ENCODE measurements at places on chromosomes 5 and 9. TPM values are rescaled to one million over a fixed set of nuclear protein-coding genes. Genes with fewer than 3 reads are reported as not detected.

- H3K27me3 ChIP-seq, result no peaks in the 10 kb centered on the region
- DNase-seq, result no peak
- H3K4me3 ChIP-seq, result no peak overlapping the region
- H3K36me3 ChIP-seq, result no peaks in the 10 kb centered on the region
- no peak overlapping the region for H3K27ac ChIP-seq
- H3K4me1 ChIP-seq, result no peaks in the 10 kb centered on the region
Measured at GRCh38 chr9:70949239-70949638, 172.2 kb downstream of the TRPM3 start.

- DNase-seq, result no peak
- H3K4me1 ChIP-seq, result no peaks in the 10 kb centered on the region
- no peaks in the 10 kb centered on the region for H3K36me3 ChIP-seq
- H3K27me3 ChIP-seq, result peaks cover 3% of the 10 kb centered on the region
- H3K27ac ChIP-seq, result no peak overlapping the region
Measured at GRCh38 chr9:132732326-132733259, 62.3 kb downstream of the GTF3C4 start.

DNA sequence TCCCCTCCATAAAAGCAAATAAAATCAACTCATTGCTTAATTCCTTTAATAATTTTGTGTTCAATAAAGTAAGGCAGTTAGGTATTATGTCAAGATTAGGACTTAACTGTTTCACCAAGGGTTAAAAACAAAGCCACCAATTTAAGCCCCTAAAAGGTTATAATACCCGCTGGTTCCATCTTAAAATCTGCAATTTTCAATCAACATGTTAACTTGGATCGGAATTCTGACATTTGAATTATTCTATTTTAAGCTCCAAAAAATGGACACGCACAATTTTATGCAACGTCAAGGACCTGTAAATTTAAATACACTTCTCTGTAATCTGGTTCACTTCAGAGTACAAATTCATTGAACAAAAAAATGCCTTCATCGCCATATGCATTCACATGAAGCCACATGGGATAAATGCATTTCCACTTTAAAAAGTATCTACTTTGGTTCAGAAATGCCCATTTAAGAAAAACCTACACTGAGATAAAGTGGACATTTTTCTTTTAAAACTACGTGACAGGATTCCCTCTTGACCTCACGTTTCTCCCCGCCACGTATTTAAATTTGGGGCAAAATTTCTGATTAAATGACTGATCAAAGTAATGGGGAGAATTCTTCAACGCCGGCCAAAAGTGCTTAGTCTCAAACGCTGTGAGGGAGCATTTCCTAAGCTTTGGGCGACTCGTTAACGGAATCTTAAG, 721 bp downstream of the GIN1 start:
- DNase-seq, result no peak
- no peaks in the 10 kb centered on the region for H3K36me3 ChIP-seq

DNA sequence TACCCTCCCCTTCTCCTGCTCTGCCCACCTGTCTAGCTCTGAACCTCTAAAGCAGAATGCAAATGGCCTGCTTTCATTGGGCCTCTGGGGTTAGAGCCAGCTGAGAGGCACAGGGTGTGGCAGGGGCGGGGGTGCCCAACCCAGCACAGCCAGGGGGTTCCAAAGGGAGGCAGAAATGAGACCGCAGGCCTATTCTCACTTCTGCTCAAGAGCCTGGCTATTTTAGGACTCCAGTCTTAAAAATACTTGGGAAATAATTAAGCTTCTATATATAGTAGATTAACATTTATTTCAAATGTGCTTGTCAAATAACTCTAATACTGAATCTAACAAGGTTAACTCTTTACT, 5.7 kb downstream of the QSOX2 start:
- no peaks in the 10 kb centered on the region for H3K27me3 ChIP-seq
- H3K4me1 ChIP-seq, result peaks cover 20% of the 10 kb centered on the region
- H3K27ac ChIP-seq, result no peak overlapping the region
- DNase-seq, result no peak
- H3K36me3 ChIP-seq, result peaks cover 14% of the 10 kb centered on the region
- H3K4me3 ChIP-seq, result no peak overlapping the region

DNA sequence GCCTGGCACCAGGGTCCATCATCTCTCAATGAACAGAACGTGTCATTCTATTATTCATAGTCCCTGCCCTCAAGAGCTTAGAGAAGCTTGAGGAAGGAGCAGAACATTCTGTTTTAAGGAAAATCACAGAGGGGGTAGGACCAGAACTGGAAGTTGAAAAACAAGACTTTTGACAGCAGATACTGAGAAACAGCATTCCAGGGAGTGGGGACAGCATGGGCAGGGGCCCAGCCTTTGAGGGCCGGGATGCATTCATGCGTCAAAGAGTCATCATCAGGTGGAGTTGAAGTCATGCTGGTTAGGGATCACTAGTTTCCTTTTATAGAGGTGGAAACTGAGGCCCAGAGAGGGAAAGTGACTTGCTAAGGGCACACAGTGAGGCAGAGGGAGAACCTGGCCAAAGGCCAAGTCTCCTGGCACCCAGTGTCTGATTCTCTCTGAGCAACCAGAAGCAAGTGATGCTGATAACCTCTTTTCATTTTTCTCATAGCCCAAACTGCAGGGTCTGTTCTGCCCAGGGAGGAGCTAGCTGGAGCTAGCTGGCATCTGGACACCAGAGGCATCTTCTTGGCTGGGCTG, 41.5 kb upstream of the STXBP1 start:
- H3K4me1 ChIP-seq, result peaks cover 67% of the 10 kb centered on the region
- H3K36me3 ChIP-seq, result no peaks in the 10 kb centered on the region
- H3K27me3 ChIP-seq, result no peaks in the 10 kb centered on the region
- DNase-seq, result no peak

DNA sequence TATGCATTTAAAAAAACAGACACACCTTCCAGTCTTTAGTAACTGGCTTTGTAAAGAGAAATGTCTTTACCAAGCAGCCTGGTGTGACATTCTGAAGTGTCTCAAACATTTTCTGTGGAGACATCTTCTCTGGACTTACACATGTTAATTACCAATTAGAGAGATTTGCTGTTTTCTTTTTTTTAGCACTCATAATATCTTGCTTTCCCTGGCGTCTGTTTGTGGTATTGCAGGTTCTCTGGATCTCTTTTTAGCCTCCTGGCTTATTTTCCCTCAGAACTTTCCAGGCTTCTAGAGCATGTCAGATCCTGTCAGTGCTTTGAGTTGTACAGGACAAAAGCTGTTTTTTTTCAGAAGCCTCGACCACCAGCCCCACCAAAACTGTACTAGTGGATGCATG, 92.5 kb downstream of the MSX2 start:
- no peak overlapping the region for H3K4me3 ChIP-seq
- no peak for DNase-seq
- H3K27me3 ChIP-seq, result no peaks in the 10 kb centered on the region
- no peak overlapping the region for H3K27ac ChIP-seq
- no peaks in the 10 kb centered on the region for H3K4me1 ChIP-seq

- no peaks in the 10 kb centered on the region for H3K4me1 ChIP-seq
- H3K4me3 ChIP-seq, result no peak overlapping the region
- H3K27me3 ChIP-seq, result no peaks in the 10 kb centered on the region
- DNase-seq, result no peak
- H3K27ac ChIP-seq, result no peak overlapping the region
Measured at GRCh38 chr5:84779186-84779585, 394.5 kb upstream of the EDIL3 start.

DNA sequence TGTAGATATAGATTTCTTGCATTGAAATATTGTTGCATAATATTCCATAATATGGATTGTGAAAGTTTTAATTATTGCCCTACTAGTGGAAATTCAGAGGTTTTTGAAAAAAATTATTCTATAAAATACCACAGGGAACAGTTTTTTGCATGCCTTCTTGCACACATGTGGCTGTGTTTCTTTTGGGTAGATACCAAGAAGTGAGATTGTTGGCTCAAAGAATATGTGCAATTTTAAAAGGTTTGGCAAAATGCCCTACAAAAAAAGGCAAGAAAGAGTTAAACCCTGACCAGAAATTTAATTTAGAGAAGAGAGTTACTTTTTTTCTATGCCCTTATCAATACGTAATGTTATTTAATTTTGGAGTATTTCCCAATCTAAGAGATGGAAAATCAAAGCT, 270.8 kb upstream of the DAPK1 start:
- H3K4me1 ChIP-seq, result peaks cover 5% of the 10 kb centered on the region
- no peak overlapping the region for H3K4me3 ChIP-seq
- no peak for DNase-seq

DNA sequence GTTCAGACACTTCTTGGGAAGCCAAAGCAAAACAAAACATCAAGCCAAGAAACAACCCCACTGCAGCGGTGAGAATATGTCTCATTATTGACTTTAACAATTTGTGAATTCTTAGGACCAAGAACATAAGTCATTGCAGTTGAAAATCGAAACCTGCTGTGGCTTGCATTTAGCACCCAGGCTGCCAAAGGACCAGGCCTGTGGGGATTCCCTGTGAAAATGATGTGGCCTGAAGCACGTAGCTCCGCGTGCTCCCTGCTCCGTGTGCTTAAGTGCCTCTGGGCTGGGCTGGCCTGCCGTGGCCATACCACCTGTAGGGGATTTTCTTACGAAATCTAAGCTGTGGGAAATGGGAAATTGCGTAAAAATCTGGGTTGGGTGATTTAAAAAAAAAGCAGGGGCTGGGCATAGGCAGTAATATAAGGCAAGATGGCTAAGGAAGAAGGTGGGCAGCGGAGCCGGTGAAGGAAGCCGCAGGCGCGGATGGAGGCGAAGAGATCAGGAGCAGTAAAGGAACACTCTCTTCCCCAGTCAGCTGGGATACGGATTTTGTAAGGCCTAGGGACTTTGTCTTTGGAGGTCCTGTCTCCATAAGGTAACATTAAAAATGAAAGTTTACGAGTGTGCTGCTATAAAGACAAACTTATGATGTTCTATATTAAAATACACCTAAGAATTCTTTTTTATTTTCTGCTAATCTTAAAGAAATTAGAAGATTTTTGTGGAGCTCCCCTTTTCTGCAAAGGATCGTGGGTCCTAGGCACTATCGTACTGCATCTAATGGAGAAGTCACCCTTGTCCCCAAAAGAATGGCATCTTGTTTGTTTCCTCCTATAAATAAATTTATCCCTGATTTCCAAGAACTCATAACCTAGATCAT, 189.6 kb upstream of the SEMA6A start:
- H3K36me3 ChIP-seq, result no peaks in the 10 kb centered on the region
- no peaks in the 10 kb centered on the region for H3K4me1 ChIP-seq
- no peaks in the 10 kb centered on the region for H3K27me3 ChIP-seq

DNA sequence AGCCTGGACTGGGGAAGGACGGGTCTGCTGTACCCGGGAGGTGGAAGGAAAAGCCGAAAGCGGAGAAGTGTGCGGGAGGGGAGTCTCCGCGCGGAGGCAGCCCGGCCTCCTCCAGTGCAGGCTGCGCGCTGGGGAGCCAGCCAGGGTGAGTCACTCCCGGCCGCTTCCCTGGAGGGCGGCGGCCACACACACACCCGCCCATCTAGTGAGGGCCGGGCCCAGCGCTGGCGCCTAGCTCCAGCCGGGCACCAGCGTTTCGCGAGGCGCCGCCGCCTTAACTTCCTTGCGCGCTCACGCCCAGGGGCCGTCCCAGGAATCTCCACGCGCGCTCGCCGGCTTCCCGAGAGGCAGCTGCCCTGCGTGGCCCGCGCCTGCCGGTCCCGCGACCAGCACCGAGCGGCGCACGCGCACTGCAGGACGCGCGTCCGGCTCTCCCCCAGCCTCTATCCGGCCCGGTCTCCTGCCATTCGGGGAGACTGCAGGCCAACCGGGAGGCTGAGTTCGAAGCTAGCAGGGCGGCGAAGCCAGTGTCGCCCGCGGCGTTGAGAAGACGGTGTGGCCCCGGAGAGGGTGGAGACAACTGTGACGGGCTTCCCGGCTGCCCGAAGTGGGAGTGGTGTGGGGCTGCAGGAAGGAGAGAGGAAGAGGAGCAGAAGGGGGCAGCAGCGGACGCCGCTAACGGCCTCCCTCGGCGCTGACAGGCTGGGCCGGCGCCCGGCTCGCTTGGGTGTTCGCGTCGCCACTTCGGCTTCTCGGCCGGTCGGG, at the start of gene JAK2:
Gene JAK2, plus strand, starts transcription at position 652 of the 765 bp plus-strand sequence. CDS start 36,716 bp downstream, outside the sequence.
- peak within 1 kb of the TSS; percentile 98 for H3K27ac ChIP-seq
- H3K27me3 ChIP-seq, result no peaks in the 10 kb centered on the region
- H3K4me3 ChIP-seq, result peak within 1 kb of the TSS; percentile 91

- H3K4me1 ChIP-seq, result no peaks in the 10 kb centered on the region
- no peaks in the 10 kb centered on the region for H3K36me3 ChIP-seq
- H3K27ac ChIP-seq, result no peak overlapping the region
Measured at GRCh38 chr5:104456122-104456521, 893.5 kb upstream of the NUDT12 start.

GRCh38 chr5:134507452-134507851, 18.0 kb upstream of the JADE2 start:
- H3K36me3 ChIP-seq, result no peaks in the 10 kb centered on the region
- peaks cover 57% of the 10 kb centered on the region for H3K4me1 ChIP-seq
- no peaks in the 10 kb centered on the region for H3K27me3 ChIP-seq
- H3K4me3 ChIP-seq, result peak overlapping the region; percentile 39
- H3K27ac ChIP-seq, result no peak overlapping the region
- DNase-seq, result no peak

DNA sequence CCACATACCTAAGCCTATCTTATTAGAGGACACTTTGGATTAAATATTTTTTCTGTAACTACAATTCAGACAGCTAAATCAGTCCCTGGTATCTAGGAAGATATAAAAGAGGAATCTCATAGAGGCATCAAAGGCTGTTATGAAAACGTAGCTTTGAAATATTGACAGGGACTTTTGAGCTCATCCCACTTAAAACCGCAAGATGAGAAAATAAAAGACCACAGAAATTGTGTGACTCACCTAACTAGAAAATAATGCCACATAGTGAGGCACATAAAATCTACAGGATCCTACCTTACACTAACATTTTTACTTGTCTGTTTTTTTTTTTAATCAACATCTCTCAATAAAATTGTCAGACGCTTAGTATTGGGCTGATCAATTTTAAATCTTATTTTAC, 686.5 kb upstream of the COX7C start:
- no peaks in the 10 kb centered on the region for H3K27me3 ChIP-seq
- no peaks in the 10 kb centered on the region for H3K4me1 ChIP-seq
- no peak overlapping the region for H3K4me3 ChIP-seq
- DNase-seq, result no peak
- H3K36me3 ChIP-seq, result no peaks in the 10 kb centered on the region
- no peak overlapping the region for H3K27ac ChIP-seq

GRCh38 chr9:33105959-33106358, 29.5 kb upstream of the SMU1 start:
- no peak overlapping the region for H3K27ac ChIP-seq
- H3K4me1 ChIP-seq, result peaks cover 21% of the 10 kb centered on the region
- DNase-seq, result no peak
- no peaks in the 10 kb centered on the region for H3K27me3 ChIP-seq
- no peak overlapping the region for H3K4me3 ChIP-seq
- peaks cover 18% of the 10 kb centered on the region for H3K36me3 ChIP-seq

- peaks cover 5% of the 10 kb centered on the region for H3K4me1 ChIP-seq
- no peak for DNase-seq
- H3K27me3 ChIP-seq, result no peaks in the 10 kb centered on the region
- H3K4me3 ChIP-seq, result no peak overlapping the region
Measured at GRCh38 chr5:33776151-33776660, 115.6 kb downstream of the ADAMTS12 start.

The GSN gene
- 388 TPM for total RNA-seq

The MYMK gene
- not detected for total RNA-seq

The ENTR1 gene
- 34.3 TPM for total RNA-seq

The C9 gene
- 0.27 TPM for total RNA-seq

The TMCO6 gene
- total RNA-seq, result 12.3 TPM

The WHRN gene
- 6.2 TPM for total RNA-seq

The ZNG1C gene
- total RNA-seq, result 26.5 TPM

The CDC26 gene
- 29.1 TPM for total RNA-seq

The HAVCR2 gene
- 33.8 TPM for total RNA-seq

The INSL4 gene
- not detected for total RNA-seq

The CDKN2B gene
- 17.9 TPM for total RNA-seq

The CORO2A gene
- total RNA-seq, result 26.1 TPM

The CDX1 gene
- total RNA-seq, result not detected

All from lower lobe of right lung (tissue), 2 donors.